ENCODE measurements at places on chromosomes 1 and 21.

DNA sequence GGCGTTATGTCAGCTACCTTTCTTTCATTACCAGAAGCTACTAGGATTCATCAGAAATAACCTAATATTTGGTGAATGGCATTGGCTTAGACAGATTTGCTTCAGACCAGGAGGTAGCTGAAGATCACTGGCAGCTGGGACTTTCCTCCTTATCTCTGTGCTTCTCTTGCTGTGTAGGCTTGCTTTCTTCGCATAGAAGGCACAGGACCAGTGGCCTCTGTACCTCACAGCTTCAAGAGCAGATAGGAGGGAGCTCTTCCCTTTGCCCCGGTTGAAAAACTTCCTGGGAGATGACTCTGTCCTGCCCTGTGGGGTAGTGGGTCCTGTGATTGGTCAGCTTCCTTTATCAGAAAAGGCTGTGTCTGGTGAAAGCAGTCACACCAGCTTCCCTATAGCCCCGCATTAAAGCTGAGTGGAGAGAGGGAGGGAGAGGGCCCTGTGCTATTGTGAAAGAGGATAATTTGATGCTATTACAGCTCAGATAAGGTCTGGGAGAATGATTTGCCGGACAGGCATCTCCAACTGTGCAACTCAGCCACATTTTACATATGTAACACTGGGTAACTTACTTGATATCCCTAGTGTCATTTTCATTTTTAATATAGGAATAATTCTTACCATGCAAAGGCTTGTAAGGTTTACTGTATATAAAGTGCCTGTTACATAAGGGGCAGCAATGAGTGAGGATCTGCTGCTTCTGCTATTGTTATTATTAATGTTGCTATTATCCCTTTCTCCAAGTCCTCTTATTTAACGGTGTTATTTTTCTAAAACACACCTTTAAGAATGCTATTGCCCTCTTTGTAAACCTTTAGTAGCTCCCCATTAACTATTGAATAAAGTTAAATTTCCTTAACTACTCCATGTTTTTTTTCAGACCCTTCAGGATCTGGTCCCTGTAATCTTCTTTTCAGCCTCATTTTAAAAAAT, 31.6 kb downstream of the OSBPL9 start:
- no peak for DNase-seq

- DNase-seq = no peak
These were observed 79.2 kb upstream of the WDR26 start for GRCh38 chr1:224513787-224514209.

- DNase-seq = no peak
These were observed 25.7 kb downstream of the CTH start for GRCh38 chr1:70436622-70437251.

DNA sequence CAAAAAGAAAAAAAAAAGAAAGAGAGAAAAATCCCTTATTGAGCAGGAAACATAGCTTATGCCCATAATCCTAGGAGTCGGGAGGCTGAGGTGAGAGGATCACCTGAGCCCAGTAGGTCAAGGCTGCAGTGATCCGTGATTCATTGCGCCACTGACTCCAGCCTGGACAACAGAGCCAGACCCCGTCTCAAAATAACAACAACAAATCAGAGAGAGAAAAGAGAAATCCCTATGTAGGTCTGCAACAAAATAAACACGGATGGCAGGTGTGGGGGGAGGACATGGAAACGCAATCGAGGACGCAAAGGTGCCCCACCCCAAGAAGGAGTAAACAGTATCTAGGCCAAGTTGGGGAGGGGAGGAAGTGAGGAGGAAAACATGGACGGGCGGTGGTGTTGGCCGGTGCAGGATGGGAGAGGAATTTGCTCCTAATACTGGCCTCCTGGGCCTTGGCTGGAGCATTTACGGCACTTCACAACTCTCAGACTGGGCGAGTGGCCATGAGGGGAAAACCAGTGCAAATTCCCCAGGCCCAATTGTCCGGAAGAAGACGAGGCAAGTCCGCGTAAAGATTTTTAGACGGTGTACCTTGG, 609 bp upstream of the CHTOP start:
- DNase-seq = no peak

DNA sequence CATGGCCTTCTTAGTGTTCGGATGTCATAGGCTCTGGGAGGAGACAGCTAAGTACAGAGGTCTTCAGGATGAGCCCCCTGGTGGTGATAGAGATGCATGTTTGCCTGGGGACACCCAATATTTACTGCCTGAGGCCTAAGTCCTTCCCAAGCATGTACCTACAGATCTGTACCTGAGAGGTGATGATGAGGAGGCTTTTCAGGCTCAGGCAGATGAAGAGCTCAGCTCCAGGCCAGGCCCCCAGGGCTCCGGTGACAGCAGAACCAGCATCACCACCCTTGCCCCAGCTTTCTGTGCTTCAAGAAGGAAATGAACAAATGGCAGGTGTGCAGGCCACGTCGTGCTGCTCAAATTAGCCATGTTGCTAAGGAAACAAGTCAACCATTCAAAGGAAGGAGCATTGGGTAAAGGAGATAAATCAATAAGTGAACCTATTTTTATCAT, 21.1 kb downstream of the CACNA1E start:
- no peak for DNase-seq

DNA sequence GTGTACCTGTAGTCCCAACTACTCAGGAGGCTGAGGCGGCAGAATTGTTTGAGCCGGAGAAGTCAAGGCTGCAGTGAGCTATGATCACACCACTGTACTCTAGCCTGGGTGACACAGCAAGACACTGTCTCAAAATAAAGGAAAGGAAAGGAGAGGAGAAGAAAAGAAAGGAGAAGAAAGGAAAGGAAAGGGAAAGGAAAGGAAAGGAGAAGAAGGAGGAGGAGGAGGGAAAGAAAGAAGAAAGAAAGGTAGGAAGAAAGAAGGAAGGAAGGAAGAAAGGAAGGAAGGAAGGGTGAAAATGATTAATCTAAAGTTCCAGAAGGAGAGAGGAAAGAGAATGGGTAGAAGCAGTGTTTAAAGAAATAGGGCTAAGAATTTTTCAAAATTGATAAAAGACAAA, 12.2 kb downstream of the SPOCD1 start:
- DNase-seq = no peak

DNA sequence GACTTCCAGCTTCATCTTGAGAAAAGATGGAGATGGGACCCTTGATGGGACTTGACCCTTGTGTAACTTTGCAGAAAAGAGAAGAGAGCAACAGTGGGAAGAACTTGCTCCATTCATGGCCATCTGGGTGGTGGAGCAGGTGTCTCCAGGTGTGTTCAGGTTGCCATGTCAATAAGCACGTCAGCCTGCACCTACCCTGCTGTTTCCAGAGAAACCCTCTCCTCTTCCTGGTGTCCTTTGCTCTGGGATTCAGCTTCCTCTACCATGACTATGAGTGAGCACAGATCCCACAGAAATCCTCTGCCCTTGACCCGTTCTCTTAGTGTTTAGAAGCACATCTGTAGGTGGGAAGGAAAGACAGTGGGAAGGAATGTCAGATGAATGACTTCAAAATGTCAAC, 21.8 kb upstream of the OTUD3 start:
- DNase-seq = no peak

GRCh38 chr1:60052601-60053000, 21.0 kb downstream of the C1orf87 start:
- DNase-seq = no peak

GRCh38 chr1:167723707-167724323, 2.0 kb downstream of the MPZL1 start:
- DNase-seq = no peak

DNA sequence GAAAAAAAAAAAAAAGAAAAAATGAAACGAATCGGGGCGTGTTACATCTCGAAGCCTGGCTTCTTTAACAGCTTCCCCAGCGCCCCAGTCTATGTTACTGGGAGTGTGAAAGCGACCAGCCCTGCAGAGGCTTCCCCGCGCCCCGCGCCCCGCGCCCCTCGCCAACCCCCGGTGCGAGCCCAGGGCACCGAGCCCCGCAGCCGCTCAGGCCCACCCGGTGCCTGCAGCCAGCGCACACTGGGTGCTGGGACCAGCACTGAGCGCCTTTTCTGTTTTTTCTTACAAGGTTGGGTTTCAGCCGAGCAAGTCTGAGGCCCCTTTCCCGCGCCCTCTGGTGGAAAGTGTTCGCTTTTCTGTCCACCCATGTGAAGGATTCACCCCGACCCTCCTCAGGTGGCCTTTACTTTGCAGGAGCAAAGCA, 42.1 kb upstream of the ZNF496 start:
- DNase-seq = no peak

All from non-pigmented ciliary epithelial cell (primary cell).